ENCODE measurements at places on chromosomes 6 and 20.

DNA sequence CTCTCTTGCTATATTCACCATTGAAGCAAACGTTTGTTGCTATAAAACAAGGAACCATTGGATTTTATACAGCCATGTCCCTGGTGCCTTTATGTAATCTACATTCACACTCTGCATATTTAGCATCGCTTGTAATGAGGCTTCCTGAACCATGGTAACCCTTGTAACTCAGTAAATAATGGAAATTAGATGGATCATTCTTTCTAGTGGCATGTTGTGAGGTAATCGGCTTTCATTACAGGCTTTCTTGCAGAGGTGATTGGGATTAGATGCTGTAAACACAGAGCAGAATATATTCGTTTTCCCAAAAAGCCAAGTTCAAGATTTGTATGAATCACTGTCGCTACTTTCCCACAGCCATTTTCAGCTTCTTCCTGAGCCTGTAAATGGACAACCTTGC is 36.1 kb downstream of the SMPDL3A start:
- no peak for DNase-seq

GRCh38 chr20:48595495-48596333 is 232.1 kb downstream of the PREX1 start:
- DNase-seq = no peak

- DNase-seq = no peak
These were observed 7.3 kb upstream of the ARHGAP18 start for GRCh38 chr6:129717277-129717676.

- peak; percentile 40 for DNase-seq
These were observed 3.0 kb downstream of the E2F3 start for GRCh38 chr6:20404641-20405032.

- no peak for DNase-seq
These were observed 16.5 kb upstream of the NTSR1 start for GRCh38 chr20:62692176-62692575.

GRCh38 chr6:166784691-166785090 is 157.6 kb upstream of the RPS6KA2 start:
- no peak for DNase-seq

GRCh38 chr6:12024216-12024615 is 12.1 kb downstream of the HIVEP1 start:
- DNase-seq = no peak

GRCh38 chr20:50416269-50417022 is 93.7 kb upstream of the PTPN1 start:
- DNase-seq = no peak

- no peak for DNase-seq
These were observed 76.7 kb upstream of the FABP7 start for GRCh38 chr6:122702841-122703240.

GRCh38 chr6:52482903-52483670 is 62.9 kb downstream of the EFHC1 start:
- no peak for DNase-seq

DNA sequence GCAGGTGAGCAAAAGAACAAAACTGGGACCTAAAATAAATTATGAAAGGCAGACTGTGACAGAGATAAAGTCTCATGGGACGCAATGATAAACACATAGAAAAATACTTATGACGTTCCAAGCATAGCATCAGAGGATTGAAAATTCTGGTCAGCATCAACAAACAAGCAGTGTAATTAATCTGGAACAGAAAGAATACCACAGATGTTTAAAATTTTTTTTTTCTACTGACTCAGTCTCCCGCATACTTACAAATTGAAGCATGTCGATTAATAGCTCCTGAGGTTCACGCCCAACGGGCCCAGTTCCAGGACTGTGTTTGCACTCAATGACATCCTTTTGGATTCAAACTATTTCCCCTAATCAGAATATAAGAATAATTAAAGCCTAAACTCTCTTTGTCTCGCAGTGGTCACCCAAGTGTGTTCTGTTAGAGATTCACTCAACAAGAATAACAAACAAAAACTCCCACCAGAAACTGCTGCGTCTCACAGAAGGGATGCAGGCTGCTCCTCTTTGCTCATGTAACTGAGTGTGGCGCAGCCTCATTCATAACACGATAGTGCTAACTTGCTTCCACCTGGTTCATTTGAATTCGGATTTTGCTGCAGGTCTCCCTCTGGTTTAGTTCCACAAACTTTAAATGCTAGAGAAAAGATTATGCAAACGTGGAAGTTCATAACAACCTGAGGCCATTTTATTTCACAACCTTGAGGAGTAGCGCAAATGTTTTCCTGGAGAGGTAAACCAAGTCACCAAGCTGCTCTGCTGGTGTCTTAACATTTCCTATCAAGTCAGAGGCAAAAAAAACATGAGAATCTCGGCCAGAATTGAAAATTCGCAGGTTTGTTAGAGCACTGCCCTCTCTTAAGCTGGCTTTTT is 69.0 kb upstream of the CITED2 start:
- no peak for DNase-seq

- DNase-seq = no peak
These were observed 49.2 kb downstream of the EFCAB8 start for GRCh38 chr20:32907886-32908285.

GRCh38 chr6:105001906-105002305 is 45.0 kb downstream of the LIN28B start:
- DNase-seq = no peak

- no peak for DNase-seq
These were observed 15.6 kb downstream of the ENPP1 start for GRCh38 chr6:131823276-131823902.

DNA sequence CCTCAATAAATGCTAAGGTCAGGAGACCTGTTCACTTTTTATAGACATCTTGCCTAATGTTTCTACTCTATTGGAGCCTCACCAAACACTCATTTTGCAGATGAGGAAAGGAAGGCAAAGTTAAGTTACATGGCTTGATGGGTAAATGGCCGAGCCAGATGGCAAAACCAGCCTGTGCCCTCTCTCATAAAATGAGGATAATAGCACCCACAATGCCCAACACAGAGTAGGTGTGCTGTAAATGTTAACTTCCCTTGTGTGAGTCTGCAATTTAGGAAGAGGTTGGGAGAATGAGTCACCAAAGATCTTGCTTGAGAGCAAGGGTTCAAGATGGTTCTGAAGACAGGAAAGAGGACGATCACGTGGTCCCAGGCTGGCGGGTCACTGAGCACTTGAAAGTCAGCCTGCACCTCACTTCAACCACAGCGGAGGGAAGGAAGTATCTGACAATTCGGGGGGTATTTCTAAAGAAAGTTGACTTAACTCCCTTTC is 3.3 kb downstream of the KCNK5 start:
- DNase-seq = no peak

GRCh38 chr6:27863962-27864905 is 48.0 kb downstream of the OR2B2 start:
- no peak for DNase-seq

GRCh38 chr20:10438217-10438616 is 3.1 kb downstream of the SLX4IP start:
- no peak for DNase-seq

DNA sequence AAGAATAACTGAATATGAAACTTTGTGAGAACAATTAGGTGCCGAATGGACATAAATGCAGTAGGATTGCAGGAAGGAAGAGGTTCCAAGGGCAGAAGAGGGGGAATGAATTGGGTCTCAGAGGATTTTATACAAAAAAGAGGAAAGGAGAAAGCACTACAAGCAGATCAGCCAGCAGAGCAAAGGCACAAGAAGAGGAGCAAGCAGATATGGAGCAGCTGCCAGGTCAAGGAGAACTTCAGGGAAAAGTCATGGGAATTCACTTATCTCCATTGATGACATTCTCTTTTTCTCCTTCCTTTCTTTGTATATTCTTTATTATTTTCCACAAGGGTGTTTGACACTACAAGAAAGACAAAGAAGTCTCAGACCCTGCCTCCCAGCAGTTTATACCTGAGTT is 9.6 kb downstream of the DSE start:
- no peak for DNase-seq

DNA sequence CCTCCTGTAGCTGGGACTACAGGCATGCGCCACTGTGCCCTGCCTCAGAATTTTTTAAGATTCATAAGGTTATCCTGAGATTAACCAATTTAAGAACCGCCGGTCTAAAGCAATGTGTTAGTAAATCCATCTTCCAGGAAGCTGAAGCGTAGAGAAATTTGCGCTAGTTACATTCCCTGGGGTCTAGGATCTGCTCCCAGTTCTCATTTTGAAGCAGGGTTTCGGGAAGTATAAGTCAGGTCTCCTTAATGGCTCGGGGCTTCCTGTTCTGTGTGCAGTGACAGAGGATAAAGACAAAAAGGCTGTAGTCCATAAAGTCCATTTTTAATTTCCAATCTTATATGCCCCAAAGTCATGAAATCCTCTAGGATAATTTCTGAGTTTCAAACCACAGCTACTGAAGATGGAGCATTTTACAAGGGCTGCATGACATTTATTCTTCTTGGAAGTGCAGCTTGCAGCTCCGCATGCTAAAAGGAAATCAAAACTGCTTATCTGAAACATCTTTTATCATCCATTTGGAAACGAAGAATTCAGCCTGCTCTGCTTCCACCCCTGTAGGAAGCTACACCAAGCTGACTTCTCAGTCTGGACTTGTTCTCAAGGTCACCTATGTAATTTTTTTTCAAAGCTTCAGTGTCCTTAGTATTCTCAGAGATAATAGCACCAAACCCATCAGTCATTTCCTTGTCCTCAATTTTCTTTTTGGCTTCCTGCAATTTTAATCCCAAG is 326.1 kb downstream of the PRL start:
- DNase-seq = no peak

DNA sequence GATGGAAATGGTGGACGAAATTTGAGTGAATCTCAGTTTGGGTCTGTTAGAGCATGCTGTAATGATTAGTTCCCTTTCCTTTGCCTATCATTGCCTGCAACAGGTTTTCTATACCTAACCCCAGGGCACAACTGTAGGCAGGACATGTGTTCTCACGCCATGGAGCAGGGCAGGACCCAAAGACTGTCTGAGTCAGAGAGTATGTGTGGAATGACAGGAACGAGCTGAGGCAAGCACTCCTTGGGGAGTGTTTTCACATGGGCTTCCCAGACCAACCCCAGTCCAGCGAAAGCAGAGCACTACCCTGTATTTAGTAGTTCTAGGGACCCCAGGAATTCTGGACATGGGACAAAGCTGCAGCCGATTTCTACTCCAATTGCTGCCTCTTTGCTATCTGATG is 234.2 kb downstream of the HACE1 start:
- no peak for DNase-seq

DNA sequence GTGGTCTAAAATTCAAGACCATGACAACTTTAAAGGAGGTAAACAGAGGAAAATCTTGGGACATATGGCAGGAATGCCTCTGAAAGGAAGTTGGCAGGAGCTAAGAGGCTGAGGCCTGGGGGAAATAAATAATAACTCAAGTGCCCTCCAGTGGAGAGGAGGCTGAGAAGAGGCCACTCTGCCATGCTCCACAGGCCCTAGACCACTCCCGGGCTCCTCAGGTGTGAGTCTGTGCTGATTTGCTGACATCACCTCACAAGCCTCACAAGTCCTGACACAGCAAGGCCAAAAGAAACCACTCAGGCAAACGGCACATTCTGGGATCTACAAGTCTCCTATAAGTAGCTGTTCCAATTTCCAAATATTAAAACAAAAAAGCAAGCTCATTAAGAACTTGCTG is 91.0 kb upstream of the RIPOR2 start:
- no peak for DNase-seq

DNA sequence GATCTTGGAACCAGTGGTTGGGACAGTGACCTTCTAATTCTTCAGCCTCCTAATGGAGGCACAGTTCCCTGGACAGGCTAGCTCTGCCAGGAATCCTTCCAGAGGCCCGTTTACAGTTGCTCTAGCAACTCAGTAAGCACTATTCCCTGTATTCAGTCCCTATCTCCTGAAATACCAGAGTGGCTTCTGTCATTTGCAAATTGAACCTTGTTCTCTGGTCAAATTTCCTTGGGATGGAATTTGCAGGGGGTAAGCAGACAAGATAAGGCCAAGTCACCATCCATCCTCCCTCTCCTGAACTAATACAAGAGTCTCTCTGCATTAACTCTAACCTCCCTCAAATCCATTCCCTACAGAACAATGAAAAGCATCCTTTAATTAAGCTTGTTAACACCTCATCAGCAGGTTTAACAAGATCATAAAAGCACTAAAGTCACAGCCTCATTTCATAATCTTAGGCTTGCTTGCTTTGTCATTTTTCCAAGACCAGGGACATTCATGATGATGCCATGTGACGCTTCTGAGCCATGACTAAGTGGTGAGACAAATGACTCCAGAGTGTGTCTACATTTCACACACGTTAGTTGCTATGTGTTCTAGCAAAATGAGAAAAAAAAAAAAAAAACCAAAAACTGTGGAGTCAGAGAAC is 37.1 kb downstream of the SLC22A23 start:
- DNase-seq = no peak

DNA sequence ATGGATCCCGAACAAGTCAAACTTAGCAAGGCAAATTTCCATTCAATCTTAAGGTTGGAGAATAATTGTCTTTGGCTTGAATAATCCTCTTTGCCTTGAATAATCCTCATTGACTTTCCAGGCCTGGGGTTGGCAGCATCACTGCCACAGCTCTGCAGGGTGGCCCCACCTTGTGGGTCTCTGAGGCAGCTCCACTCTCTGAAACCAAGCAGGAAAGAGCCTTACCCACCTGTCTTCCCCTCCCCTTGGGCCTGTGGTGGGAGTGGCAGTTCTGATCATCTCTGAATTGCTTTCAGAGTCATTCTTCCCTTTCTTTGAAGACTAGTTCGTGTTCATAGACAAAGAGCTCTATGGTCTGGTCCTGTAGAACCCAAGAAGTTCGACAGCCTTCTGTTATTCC is 47.5 kb downstream of the KCNQ5 start:
- no peak for DNase-seq

- no peak for DNase-seq
These were observed 178.8 kb upstream of the SNX9 start for GRCh38 chr6:157644043-157644810.

DNA sequence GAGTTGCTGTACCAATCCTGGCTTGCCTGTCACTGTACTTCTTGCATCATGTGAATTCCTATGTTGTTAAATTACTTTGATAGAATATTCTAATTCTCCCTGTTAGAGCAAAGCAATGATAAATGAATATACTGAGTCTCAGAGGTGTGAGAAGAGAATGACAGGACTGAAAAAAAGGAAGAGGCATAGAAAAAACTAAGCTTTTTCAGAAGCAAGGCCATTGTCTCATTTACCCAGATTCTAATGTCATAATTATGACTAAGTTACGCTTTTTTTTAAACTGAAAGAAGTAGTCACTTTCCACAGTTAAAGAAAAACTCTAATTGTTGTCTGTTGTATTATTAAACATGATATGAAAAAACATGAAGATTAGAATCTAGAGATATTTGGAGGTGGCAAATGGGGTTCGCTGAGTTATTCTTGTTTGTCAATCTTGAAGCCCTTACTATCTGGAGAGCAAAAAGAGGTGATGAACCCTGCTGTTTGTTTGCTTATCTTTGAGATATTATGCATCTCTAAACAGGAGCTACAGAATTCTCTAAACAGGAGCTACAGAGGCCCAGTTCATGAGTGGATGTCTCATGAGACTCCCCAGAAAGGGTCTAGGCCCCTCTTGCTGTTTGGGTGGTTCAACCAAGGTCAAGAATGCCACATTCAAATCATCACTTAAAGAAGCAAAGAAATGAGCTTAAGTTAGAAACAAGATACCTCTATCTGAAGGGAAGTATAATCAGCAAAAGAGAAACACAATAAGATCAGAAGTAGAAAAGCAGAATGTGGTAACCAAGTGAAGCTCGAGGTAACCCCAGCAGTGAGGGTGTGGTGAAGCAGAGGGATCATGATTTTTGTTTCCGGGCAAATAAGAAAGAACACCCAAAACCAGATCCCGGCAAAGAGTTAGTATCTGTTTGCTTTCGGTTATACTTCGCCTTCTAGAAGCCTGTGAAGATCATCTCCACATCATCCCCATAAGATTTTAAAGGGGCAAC is 33.3 kb upstream of the THEMIS start:
- peak; percentile 8 for DNase-seq
